Epithelial cell of alveolus of lung (primary cell): ENCODE measurements at places on chromosomes 11 and 22. TPM values are rescaled to one million over a fixed set of nuclear protein-coding genes. Genes with fewer than 3 reads are reported as not detected.

HTR3B gene
- not detected in 2 replicates for total RNA-seq

OR5AS1 gene
- total RNA-seq, result not detected in 2 replicates

CAPN5 gene
- 11.6 and 14.9 TPM in 2 replicates for total RNA-seq

AQP11 gene
- total RNA-seq, result 0.64 and 0.65 TPM in 2 replicates

OR2AG1 gene
- not detected in 2 replicates for total RNA-seq

OR52A1 gene
- total RNA-seq, result not detected in 2 replicates

CHST1 gene
- total RNA-seq, result 4.9 and 10.2 TPM in 2 replicates

GALNT18 gene
- total RNA-seq, result 0.96 and 5.7 TPM in 2 replicates

TUB gene
- total RNA-seq, result 1.7 and 5.7 TPM in 2 replicates

TSPAN32 gene
- total RNA-seq, result 1.3 TPM in 1 of 2 replicates, not detected in the other

KIF18A gene
- 6.1 and 14.0 TPM in 2 replicates for total RNA-seq

CARD18 gene
- not detected in 2 replicates for total RNA-seq

OR5A1 gene
- not detected in 2 replicates for total RNA-seq

SLC22A9 gene
- total RNA-seq, result not detected in 2 replicates

OR56B4 gene
- not detected in 2 replicates for total RNA-seq

USP2 gene
- 0.26 and 0.40 TPM in 2 replicates for total RNA-seq

HPX gene
- total RNA-seq, result 1.4 TPM in 1 of 2 replicates, not detected in the other

DENND6B gene
- total RNA-seq, result 2.2 and 2.4 TPM in 2 replicates

CPT1A gene
- 4.9 and 20.8 TPM in 2 replicates for total RNA-seq

FAM181B gene
- total RNA-seq, result under 0.01 TPM in 1 of 2 replicates, not detected in the other

SCGB1C1 gene
- not detected in 2 replicates for total RNA-seq

ACR gene
- total RNA-seq, result not detected in 2 replicates

C11orf65 gene
- total RNA-seq, result 0.52 and 1.0 TPM in 2 replicates

OR5W2 gene
- total RNA-seq, result not detected in 2 replicates

RASSF10 gene
- 0.26 TPM in 1 of 2 replicates, not detected in the other for total RNA-seq

MMP27 gene
- total RNA-seq, result not detected in 2 replicates

P2RX6 gene
- under 0.01 and 2.1 TPM in 2 replicates for total RNA-seq

MYRF gene
- 3.0 and 7.6 TPM in 2 replicates for total RNA-seq

FXYD2 gene
- total RNA-seq, result 0.26 TPM in 1 of 2 replicates, not detected in the other

RIMBP3B gene
- total RNA-seq, result under 0.01 TPM in 1 of 2 replicates, not detected in the other

IL18BP gene
- total RNA-seq, result 0.65 and 4.2 TPM in 2 replicates

SLC5A12 gene
- not detected in 2 replicates for total RNA-seq

ZNF215 gene
- 0.80 and 3.0 TPM in 2 replicates for total RNA-seq

ZBTB3 gene
- total RNA-seq, result 7.5 and 8.3 TPM in 2 replicates

SLCO2B1 gene
- not detected in 2 replicates for total RNA-seq

B4GALNT4 gene
- total RNA-seq, result 14.4 and 50.0 TPM in 2 replicates

MFNG gene
- 1.9 TPM in 1 of 2 replicates, not detected in the other for total RNA-seq

EHF gene
- total RNA-seq, result 0.64 and 4.0 TPM in 2 replicates

MS4A4A gene
- total RNA-seq, result 10.5 TPM in 1 of 2 replicates, not detected in the other
